GM10248 (cell line): ENCODE measurements at places on chromosomes 2 and 18.

GRCh38 chr18:32450026-32450691, 20.5 kb downstream of the GAREM1 start:
- DNase-seq: no peak

- no peak for DNase-seq
These were observed 62.8 kb downstream of the INO80D start for GRCh38 chr2:206023183-206023582.

DNA sequence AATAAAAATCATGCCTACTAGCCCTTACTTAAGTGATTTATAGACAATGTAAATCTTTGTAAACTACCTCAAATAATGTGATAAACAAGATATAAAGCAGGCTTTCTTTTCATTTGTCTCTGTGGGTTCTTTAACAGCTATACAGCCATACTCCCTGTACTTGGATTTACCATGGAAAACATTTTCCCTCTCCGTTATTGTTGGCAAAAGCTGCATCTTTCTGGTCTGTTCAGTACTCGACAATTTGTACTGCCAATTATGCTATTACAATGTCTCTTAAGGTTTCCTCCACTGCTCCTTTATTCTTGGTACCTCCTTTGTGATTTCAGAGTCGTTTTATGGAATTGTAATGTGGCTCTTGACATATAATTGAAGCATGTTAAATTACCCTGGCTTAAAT, 426.3 kb upstream of the PKDCC start:
- DNase-seq: no peak

- DNase-seq: no peak
These were observed 119.0 kb upstream of the ALKAL2 start for GRCh38 chr2:406876-407275.

- DNase-seq: no peak
These were observed 436.6 kb upstream of the NRP2 start for GRCh38 chr2:205245652-205246051.

DNA sequence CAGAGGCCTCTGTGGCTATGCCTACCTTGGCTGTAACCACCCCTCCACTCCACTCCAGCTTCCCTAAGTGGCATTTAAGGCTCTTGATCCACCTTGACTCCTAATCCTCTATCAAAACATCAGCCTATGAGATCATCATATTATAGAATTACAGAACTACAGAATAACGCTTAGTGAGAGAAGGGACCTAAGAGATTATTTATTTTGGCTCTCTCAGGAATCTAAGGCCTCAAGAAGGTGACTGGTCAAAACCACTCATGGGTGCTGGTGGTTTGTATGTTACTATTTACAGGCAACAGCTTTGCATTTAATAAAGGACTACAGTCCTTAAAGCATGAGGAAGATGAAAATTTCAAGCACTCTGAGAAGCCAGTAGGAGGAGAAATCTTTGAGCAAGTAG, 118.8 kb downstream of the FSHR start:
- DNase-seq: no peak

- no peak for DNase-seq
These were observed 199.4 kb upstream of the FN1 start for GRCh38 chr2:215635071-215635787.

GRCh38 chr18:1408376-1408775, 503.7 kb downstream of the ADCYAP1 start:
- DNase-seq: no peak

DNA sequence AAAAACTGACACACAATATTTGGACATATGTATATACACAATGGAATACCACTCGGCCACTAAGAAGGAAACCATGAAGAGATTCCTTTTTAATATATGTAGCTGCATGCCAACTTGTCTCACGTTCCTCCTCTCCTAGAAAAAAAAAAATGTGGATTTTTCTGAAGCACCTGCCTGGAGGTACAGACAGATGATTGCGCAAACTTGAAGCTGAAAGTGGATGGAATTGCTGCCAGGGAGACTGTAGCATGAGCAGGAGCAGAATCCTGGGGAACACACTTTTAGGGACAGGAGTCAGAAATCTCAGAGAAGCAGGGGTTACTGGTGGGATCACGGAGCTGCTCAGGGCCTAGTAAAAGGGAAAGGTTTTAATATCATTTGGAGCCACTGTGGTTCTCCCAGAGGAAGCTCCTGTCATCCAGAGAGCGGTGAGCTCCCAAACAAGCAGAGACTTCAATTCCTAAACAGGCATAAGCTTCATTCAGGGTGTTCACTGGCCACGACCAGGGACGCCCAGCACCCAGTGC, 640 bp upstream of the SPR start:
- DNase-seq: no peak

DNA sequence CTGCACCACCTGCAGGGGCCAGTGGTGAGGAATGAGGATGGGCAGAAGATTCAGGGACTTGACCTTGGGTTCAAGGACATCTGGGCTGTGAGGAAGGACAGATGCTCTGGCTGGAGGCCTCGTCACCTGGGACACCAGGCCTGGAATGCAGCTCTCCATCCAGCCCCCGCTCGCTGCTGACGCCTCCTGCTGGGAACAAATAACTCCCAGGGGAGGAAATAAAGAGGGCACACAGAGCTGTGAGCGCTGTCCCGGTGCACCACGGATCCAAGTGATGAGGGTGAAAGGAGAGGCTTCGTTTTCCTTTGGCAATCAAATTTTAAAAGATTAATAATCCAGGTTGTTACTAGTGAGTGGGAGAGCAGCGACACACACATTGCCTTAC, 368.0 kb upstream of the MYT1L start:
- DNase-seq: no peak

DNA sequence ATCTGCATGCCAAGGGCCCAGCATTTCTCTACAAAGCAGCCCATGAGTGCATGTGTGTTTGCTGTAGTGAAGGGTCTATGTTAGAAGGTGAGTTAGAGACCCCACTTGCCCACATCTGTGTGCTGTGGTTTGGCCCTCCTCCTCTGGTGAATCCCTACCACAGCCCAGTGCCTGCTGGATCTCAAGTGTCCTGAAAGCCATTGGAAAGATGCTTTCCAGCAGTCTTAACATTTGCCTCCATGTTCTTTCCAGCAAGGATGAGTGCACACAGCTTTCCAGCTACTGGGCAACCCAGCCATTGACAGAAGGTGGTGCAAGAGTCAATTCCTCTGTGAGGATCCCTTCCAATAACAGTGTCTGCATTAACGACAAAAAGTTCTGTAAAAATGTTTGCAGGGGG, 13.6 kb downstream of the CRIM1 start:
- no peak for DNase-seq

GRCh38 chr18:36058674-36059073, 8.7 kb downstream of the RPRD1A start:
- DNase-seq: no peak

GRCh38 chr2:111100765-111101162, 19.9 kb upstream of the BCL2L11 start:
- peak; percentile 48 for DNase-seq

DNA sequence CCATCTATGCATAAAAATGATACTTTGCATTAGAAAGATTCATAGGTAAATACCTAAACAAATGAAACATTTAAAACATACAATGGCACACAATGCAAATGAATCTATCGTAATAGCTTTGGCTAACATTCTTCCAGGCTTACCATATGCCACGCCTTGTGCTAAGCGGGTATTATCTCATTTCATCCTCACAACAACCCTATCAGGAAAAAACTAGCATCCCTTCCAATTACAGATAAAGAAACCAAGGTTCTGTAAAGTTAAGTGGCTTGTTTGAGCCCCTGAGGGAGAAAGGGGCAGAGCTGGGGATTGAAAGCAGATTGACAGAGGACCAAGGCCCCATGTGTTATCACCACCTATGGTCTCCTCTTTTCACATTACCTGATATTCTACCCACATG, 145.4 kb upstream of the ETAA1 start:
- no peak for DNase-seq

GRCh38 chr2:8327371-8328100, 354.3 kb upstream of the ID2 start:
- DNase-seq: no peak

GRCh38 chr2:159003555-159003954, 35.1 kb downstream of the TANC1 start:
- DNase-seq: no peak

DNA sequence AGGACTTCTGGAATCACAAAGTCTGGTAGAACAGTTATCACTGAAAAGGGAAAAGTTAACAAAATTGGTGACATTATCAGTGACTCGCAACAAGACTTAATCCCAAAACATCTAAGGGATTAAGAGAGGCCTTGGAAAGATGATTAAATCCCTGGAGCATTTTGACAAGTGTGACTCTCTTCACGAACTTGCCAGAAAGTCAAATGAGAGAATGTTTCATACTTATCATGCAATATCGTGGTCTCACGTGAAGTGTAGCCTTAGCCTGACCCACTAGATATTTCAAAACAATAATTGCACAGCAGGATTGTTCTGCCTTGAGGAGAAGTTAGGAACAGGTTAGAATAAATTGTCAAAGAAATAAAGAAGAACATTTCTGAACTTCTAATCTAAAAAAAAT, 104.5 kb downstream of the COL6A3 start:
- DNase-seq: no peak

GRCh38 chr18:73189718-73190117, 321.9 kb upstream of the NETO1 start:
- DNase-seq: no peak

- no peak for DNase-seq
These were observed 121.3 kb upstream of the BOD1L2 start for GRCh38 chr18:57025540-57025939.

GRCh38 chr2:46036929-46037328, 260.3 kb upstream of the EPAS1 start:
- DNase-seq: no peak

- DNase-seq: no peak
These were observed 263.9 kb upstream of the APCDD1 start for GRCh38 chr18:10190564-10190963.

DNA sequence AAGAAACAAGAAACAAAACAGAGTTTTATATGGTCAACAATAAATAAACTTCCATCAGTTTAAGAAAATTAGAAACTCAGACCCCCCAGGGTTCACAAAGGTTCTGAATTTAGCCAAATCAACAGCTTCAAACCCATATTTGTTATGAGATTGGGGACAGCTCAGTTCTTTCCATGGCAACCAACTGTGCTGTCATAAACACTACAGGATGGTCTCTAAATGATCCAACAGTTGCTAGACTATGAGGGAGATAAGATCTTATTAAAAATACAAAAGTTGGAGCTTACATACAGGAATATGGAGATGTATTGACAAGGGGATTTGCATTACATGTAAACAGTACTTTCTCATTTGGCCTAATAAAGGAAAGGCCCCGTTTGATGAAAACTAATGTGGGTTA, 154.6 kb upstream of the CTAGE1 start:
- DNase-seq: no peak

DNA sequence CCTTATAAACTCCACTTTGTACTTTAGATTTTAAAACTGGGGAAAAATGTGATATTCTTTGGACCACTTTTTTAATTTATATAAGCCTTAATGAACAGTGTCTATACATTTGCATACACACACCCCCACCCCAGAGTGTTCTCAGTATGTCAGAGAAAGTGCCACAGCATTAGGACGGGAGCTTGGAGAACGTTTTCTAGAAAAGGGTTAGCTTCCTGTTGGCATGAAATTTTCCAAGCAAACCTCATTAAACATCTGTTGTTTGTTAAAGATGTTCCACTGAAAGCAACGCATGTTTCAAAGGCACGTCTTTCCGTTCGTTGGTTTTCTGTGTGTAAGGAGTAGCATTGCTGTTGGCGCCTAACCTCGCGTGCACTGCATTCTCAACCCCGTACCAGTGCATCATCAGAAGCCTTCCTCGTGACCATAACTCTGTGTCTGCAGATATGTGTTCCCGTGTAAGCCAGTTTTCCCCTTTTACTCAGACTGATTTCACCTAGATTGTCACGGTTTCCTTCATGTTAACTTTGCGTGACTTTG, 228.5 kb downstream of the ALPK2 start:
- no peak for DNase-seq

- no peak for DNase-seq
These were observed 36.7 kb upstream of the CNGA3 start for GRCh38 chr2:98309580-98309979.

- no peak for DNase-seq
These were observed 28.0 kb downstream of the DNER start for GRCh38 chr2:229686122-229686919.

DNA sequence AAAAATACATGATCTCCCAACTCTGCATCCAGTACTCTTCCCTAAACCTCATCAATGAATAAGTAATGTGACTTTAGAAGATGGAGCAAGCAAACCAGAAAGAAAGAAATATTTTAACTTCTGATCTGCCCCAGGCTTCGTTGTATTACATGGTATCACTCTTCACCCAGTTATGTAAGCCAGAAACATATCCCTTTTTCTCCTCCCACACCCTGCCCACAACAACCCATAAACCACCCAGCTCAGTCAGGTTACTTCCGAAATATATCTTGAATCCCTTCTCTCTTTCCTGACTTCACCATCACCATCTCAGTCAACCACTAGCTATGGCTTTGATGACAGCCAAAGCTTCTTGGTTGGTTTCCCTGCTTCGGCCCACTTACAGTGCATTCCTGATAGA, 295.8 kb upstream of the PARD3B start:
- DNase-seq: no peak

DNA sequence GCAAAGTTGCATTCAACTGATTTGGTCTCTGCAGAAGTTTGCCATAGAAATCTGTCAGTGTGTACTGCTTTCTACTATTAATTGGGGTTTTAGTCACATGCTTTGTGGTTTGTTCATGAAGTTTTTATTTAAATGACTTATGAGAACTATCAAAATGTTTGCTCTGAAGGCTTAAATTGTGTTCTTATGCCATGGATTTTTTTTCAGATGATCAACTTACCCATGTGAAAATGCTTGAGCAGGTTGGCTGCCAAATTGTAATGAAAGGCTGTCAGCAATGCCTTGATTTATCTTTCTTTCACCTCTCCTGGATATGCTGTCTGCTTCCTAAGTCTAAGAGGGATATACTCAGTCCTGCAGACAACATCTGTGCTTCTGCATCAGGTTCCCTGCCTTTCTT, 50.7 kb downstream of the FMNL2 start:
- no peak for DNase-seq

- no peak for DNase-seq
These were observed 217.6 kb upstream of the FN1 start for GRCh38 chr2:215653344-215654030.

DNA sequence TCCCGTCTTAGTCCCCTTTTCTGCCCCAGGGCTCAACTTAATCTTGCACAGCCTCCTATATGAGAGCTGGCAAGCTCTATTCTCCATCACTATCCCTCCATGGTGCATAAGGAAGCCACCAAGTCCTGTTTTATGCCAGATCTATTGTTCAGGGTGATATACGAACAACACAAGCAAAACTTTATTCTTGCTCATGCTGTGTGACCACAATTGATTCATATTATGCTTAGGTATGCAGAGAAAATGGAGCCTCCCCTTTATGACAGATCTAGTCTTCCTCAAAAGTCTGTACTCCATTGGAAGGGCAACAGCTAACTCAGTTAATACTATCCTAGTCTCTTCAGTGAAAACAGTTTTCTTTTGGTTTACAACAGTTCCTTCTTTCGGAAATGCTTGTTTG, 94.0 kb upstream of the STON1 start:
- no peak for DNase-seq

GRCh38 chr2:109343460-109343859, 214.5 kb downstream of the SH3RF3 start:
- no peak for DNase-seq

- no peak for DNase-seq
These were observed 22.0 kb downstream of the MARCHF4 start for GRCh38 chr2:216350214-216350791.

- DNase-seq: no peak
These were observed 123.8 kb downstream of the BCL11A start for GRCh38 chr2:60429681-60430080.

- DNase-seq: no peak
These were observed 530.7 kb downstream of the CBLN2 start for GRCh38 chr18:72013427-72013850.

- no peak for DNase-seq
These were observed 201.1 kb downstream of the DCC start for GRCh38 chr18:52541056-52541455.
